ENCODE measurements at places on chromosomes 16 and 17. TPM values are rescaled to one million over a fixed set of nuclear protein-coding genes. Genes with fewer than 3 reads are reported as not detected.

Gene KRT12
- not detected for total RNA-seq

Gene GJC1
- total RNA-seq = 10.3 TPM

Gene SLC38A8
- total RNA-seq = not detected

- peak; percentile 73 for DNase-seq
Measured at GRCh38 chr17:40093580-40094201, 6.7 kb downstream of the NR1D1 start.

- DNase-seq = peak; percentile 75
Measured at GRCh38 chr17:79747508-79748294, 17.0 kb downstream of the ENPP7 start.

DNA sequence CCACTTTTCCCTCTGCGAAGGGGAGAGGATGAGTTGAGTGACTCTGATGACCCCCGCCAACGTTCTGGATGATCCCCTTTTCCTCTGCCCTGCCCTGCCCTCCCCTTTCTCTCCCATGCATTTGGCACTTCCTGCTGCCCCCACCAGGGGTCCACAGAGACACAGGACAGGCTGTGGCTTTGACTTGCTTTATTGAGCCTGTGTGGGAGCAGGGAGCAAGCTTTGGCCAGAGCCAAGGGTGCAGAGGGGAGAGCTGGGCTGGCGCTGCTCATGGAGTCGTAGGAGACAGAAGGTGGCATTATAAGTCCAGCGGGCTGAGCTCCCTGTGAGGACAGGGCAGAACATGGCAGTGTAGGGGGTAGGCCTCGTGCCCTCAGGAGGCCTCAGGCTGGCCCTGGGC lies 1.6 kb downstream of the PPY start:
- DNase-seq = peak; percentile 87

DNA sequence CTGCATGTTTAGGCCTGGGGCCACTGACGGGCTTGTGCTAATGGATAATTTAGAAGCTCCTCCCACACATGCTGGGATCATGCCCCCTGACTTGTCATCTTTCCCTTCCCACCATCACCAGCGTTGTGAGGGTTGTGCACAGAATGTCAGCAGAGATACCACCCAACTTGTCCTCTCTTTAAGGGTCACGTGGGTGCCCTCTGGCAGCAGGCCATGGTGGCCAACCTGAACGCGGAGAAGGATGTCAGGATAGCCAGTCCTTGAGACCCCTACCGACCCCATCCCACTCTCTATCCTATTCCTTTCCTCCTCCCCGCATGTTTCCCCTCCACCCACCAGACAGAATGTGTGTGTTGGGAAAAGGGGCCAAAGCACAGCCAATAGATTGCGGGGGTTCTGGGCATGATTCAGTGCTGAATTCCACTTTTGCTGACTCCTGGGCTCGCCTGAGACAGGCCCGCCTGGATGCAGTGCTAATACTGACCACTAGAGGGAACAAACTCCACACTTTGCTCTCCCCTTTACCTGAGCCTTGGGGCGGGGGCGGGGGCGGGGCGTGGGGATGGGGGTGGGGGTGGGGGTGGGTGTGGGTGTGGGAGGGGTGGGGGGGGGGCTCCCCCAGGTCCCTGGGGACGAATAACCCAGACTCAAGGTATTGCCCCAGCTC lies at the start of gene GH2:
Gene GH2 (minus strand): TSS at position 10 of the 667 bp plus-strand sequence. CDS start 143 bp downstream, outside the sequence.
- DNase-seq = peak; percentile 93

- DNase-seq = no peak
Measured at GRCh38 chr17:55546991-55547664, 35.9 kb upstream of the SMIM36 start.

- DNase-seq = peak; percentile 19
Measured at GRCh38 chr17:73746314-73747073, 102.2 kb upstream of the SDK2 start.

GRCh38 chr17:80453126-80453997 lies 23.0 kb downstream of the NPTX1 start:
- no peak for DNase-seq
